ENCODE measurements at places on chromosomes 5 and 9. TPM values are rescaled to one million over a fixed set of nuclear protein-coding genes. Genes with fewer than 3 reads are reported as not detected.

The RFX3 gene
- total RNA-seq: 17.2 TPM

The NTRK2 gene
- 10.2 TPM for total RNA-seq

The GOLPH3 gene
- total RNA-seq: 81.1 TPM

The PFN3 gene
- total RNA-seq: not detected

The ANKDD1B gene
- total RNA-seq: 6.8 TPM

The TMEM215 gene
- total RNA-seq: not detected

The GRM6 gene
- not detected for total RNA-seq

The TNPO1 gene
- 48.6 TPM for total RNA-seq

DNA sequence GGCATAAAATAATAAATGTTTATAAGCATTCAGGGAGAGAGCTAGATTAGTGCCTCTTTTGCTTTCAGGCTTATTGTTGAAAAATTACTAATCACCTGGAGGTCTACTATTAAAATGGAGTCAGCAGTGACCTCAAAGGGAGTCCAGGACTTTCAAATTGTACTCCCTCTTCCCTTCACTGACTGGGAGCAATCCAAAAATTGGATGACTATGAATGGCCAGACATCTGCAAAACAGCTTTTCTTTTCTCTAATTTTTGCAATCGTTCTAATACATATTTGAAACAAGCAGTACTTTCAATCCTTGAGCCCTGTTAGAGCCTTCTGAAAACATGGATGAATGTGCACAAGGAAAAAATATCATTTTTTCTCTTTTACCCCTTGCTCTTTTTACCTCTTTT, 461.8 kb downstream of the TMEM232 start:
- H3K27me3 ChIP-seq: no peaks in the 10 kb centered on the region
- no peaks in the 10 kb centered on the region for H3K4me1 ChIP-seq
- DNase-seq: no peak
- H3K27ac ChIP-seq: no peak overlapping the region

DNA sequence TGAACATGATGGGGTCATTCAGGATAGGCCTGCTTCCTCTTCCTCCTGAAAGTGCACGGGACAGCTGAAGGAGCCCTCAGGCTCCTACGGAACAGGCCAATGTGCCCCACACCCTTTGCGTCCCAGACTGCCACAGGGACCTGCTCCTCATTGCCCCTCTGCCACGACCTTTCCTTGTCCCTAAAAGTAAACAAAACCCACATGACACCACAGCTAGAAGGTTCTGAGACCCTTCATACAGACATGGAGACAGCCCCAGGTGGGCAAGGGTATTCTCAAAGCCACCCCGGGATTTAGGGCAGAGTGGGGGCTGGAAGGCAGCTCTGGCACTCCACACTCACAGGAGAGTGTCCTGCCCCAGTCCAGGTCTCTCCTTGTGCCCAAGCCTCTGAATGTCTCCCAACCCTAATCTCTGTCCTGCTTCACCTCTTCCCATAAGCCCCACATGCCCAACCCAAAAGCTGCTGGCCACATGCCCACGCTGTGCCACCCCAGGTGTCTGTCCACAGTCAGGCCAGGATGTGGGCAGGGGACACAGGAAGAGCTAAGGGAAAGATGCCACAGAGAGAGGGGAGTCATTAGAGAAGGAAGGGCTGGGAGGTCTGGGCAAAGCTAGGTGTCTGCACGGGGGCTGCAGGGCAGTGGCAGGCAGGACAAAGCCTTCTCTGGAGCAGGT, 800 bp downstream of the AMBP start:
- no peaks in the 10 kb centered on the region for H3K4me1 ChIP-seq
- H3K27ac ChIP-seq: no peak overlapping the region
- no peak overlapping the region for H3K4me3 ChIP-seq
- DNase-seq: no peak

DNA sequence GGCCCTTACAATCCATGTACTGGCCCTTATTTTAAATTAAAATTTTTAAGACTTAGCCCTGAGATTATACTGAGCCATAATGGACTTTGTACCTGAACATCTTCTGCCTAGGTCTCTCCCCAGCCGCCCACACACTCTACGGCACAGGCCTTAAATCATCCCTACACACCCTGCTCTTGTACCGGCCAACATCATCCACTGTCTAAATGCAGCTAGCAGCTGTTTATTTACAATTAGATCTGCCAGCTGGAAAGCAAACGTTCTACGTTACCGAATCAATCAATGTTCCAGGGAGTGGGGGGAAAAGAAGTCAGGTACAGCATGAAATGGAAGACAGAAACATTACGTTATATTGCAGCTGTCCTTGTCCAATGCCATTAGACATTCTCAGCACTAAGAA, 88.4 kb upstream of the GRAMD2B start:
- no peak for DNase-seq
- H3K27me3 ChIP-seq: no peaks in the 10 kb centered on the region
- no peak overlapping the region for H3K27ac ChIP-seq

The RETREG1 gene
- total RNA-seq: 20.0 TPM

GRCh38 chr9:35519692-35520363, 29.9 kb downstream of the RUSC2 start:
- no peaks in the 10 kb centered on the region for H3K36me3 ChIP-seq
- no peak overlapping the region for H3K4me3 ChIP-seq
- H3K27ac ChIP-seq: no peak overlapping the region
- peaks cover 17% of the 10 kb centered on the region for H3K4me1 ChIP-seq

DNA sequence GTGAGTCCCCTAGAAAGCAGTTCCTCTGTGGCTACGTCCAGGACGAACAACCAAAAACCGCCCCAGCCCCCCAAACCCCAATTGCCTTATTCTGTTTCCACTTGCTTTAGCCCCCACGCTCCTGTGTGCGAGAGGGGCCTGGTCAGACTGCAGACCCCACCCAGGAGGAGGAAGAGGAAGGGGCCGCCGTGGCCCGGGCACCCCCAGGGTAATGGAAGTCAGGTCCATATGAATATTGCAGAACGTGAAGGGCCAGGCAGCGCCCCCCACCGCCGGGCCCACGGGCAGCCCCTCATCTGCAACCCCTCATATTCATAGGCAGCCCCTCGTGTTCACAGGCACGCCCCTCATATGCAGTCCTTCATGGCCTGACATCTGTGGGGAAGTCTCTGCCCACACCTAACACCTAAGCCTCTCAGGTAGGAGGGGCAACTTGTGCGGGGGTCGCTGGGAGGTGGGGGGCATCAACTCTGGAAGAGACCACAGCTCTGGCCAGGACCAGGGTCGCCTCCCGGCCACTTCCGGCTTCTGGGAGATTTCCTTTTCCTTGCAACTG, 37.7 kb upstream of the PLEKHG4B start:
- no peaks in the 10 kb centered on the region for H3K4me1 ChIP-seq
- H3K4me3 ChIP-seq: peak overlapping the region; percentile 21
- H3K27me3 ChIP-seq: no peaks in the 10 kb centered on the region
- H3K27ac ChIP-seq: no peak overlapping the region
- DNase-seq: no peak

DNA sequence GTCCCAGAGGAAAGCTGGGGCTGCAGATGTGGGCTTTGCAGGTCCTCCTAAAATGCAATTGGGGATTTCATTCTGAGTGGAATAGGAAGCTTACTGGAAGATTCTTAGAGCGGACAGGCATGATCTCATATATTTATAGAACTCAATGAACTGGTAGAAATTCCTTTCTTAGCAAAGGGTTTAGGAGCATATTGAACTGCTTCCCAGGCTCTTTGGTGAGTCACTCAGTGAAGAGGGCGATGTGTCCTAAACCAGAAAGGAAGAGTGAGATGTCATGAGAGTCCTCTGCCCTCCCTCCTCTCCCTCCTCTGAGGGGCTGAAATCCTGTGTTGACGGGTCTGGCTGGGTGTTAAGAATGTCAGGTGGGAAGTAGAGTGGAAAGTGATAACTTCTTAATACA, 26.3 kb upstream of the SEMA6A start:
- no peaks in the 10 kb centered on the region for H3K36me3 ChIP-seq
- DNase-seq: no peak
- no peak overlapping the region for H3K4me3 ChIP-seq
- H3K27ac ChIP-seq: no peak overlapping the region
- peaks cover 1% of the 10 kb centered on the region for H3K4me1 ChIP-seq

The ADAMTS16 gene
- 8.0 TPM for total RNA-seq

DNA sequence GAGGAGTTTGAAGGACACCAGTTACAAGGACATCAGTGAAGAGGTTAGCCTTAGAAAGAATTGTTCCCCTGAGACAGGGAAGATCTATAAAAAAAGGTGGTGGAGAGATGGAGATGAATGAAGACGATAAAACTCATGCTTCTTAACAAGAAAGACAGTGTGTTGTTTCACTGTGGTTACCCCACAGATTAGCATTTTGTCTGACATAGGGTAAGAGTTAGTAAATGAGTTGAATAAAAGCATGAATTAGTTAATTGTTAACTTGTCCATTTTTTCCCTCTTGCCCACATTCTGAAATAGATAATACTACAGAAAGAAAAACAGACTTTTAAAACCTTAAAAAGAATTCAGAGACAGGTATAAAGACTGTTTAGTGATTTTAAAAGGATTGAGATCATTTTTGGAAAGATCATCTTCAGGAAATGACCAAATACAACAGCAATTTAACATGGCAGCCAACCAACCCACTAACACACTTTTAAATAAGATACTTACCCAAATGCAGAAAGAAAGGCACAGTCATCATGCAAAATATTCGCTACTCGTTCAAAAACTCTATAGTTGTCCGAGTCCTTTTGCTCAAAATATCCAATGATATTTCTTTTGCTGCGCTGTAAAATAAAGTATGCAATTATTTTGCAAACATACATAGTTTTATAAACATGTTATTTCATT, 78.5 kb downstream of the ERP44 start:
- no peak for DNase-seq
- H3K4me3 ChIP-seq: no peak overlapping the region
- no peaks in the 10 kb centered on the region for H3K27me3 ChIP-seq
- no peaks in the 10 kb centered on the region for H3K4me1 ChIP-seq

DNA sequence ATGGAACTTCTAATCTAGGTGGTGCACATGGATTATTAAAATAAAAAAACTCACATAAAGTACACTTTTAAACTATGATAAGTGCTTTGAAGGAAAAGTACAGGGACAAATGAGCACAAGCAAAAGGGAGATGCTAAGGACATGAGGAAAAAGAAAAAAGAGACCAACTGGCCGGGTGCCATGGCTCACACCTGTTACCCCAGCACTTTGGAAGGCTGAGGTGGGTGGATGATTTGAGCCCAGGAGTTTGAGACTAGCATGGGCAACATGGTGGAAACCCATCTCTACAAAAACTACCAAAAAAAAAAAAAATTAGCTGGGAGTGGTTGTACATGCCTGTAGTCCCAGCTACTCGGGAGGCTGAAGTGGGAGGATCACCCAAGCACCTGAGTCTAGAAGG, 67.1 kb downstream of the SH3TC2 start:
- no peak for DNase-seq
- no peaks in the 10 kb centered on the region for H3K27me3 ChIP-seq
- no peaks in the 10 kb centered on the region for H3K4me1 ChIP-seq
- no peak overlapping the region for H3K4me3 ChIP-seq
- no peak overlapping the region for H3K27ac ChIP-seq
- H3K36me3 ChIP-seq: no peaks in the 10 kb centered on the region

- peaks cover 14% of the 10 kb centered on the region for H3K4me1 ChIP-seq
- no peak for DNase-seq
- no peak overlapping the region for H3K4me3 ChIP-seq
- H3K36me3 ChIP-seq: no peaks in the 10 kb centered on the region
- no peak overlapping the region for H3K27ac ChIP-seq
- H3K27me3 ChIP-seq: no peaks in the 10 kb centered on the region
Measured at GRCh38 chr5:78509145-78509865, 139.3 kb downstream of the LHFPL2 start.

GRCh38 chr9:27548055-27548741, 18.6 kb upstream of the MOB3B start:
- H3K36me3 ChIP-seq: no peaks in the 10 kb centered on the region
- no peaks in the 10 kb centered on the region for H3K27me3 ChIP-seq
- peak overlapping the region; percentile 36 for H3K27ac ChIP-seq
- no peak overlapping the region for H3K4me3 ChIP-seq
- H3K4me1 ChIP-seq: peaks cover 2% of the 10 kb centered on the region

- H3K27ac ChIP-seq: no peak overlapping the region
- no peaks in the 10 kb centered on the region for H3K27me3 ChIP-seq
- DNase-seq: no peak
- no peaks in the 10 kb centered on the region for H3K4me1 ChIP-seq
- no peaks in the 10 kb centered on the region for H3K36me3 ChIP-seq
- no peak overlapping the region for H3K4me3 ChIP-seq
Measured at GRCh38 chr9:32603914-32604852, 31.2 kb upstream of the NDUFB6 start.

The LRRC14B gene
- not detected for total RNA-seq

DNA sequence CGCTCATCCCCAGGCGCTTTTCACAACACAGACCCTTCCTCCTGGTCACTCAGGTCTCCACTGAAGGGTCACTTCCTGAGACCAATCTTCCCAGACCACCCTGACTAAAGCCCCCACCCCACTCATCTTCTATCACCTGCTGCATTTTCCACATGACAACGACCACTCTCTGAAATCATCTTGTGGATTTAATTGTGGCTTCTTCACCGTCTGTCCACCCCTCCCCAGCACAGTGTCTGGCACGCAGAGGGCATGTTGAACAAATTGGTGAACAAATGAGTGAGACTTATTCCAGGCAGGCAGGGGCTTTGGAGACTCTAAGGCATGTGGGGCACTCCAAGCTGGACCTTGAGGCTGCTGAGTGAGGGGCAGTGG, 8.8 kb downstream of the BARX1 start:
- no peak overlapping the region for H3K4me3 ChIP-seq
- H3K27ac ChIP-seq: no peak overlapping the region
- H3K27me3 ChIP-seq: no peaks in the 10 kb centered on the region
- peaks cover 3% of the 10 kb centered on the region for H3K4me1 ChIP-seq

The ADAMTS13 gene
- total RNA-seq: 3.6 TPM

GRCh38 chr9:78316166-78316892, 19.4 kb downstream of the PSAT1 start:
- no peaks in the 10 kb centered on the region for H3K36me3 ChIP-seq
- DNase-seq: no peak
- no peak overlapping the region for H3K27ac ChIP-seq
- H3K4me1 ChIP-seq: peaks cover 2% of the 10 kb centered on the region
- H3K4me3 ChIP-seq: no peak overlapping the region

DNA sequence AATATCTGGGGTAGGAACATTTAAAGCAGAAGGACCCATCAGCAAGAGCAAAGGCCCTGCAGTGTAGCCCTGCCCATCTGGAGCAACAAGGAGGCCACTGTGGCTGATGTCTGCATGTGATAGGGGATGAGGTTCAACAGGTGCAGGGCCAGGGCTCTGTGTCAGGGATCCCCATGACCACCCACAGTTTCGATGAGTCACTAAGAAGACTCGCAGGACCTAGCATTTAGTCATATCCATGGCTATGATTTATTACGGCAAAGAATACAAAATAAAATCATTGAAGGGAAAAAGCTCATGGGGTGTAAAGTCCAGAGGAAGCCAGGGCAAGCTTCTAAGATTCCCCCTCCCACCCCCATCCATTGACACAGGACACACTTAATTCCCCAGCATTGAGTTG, 188.6 kb downstream of the ADGRV1 start:
- H3K27me3 ChIP-seq: no peaks in the 10 kb centered on the region
- no peak overlapping the region for H3K27ac ChIP-seq
- H3K4me1 ChIP-seq: no peaks in the 10 kb centered on the region

The TRAF2 gene
- total RNA-seq: 5.7 TPM

GRCh38 chr5:58486290-58486689, 4.9 kb upstream of the GAPT start:
- H3K27me3 ChIP-seq: no peaks in the 10 kb centered on the region
- H3K4me1 ChIP-seq: no peaks in the 10 kb centered on the region
- no peaks in the 10 kb centered on the region for H3K36me3 ChIP-seq
